Dorsolateral prefrontal cortex (tissue), 122 donors: ENCODE measurements at places on chromosomes 7 and 10.

DNA sequence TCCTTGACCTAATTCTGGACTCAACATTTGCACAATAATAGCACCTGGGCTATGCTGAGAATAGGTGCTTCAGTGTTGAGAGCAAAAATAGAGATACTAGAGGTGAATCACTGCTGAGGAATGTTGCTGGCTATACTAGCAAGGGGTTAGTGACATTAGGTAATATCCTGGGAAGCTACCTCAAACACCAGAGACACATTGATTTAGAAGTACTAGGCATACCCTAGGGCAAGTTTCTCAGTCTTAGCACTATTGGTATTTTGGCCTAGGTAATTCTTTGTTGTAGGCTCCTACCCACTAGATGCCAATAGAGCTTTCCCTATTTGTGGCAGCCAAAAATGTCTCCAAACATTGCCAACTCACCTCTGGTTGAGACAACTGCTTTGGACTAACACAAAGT, 484.0 kb upstream of the MBL2 start:
- DNase-seq: no peak

GRCh38 chr7:156659961-156660360, 19.4 kb downstream of the RNF32 start:
- DNase-seq: no peak

GRCh38 chr7:85564861-85565260, 378.0 kb upstream of the SEMA3D start:
- no peak for DNase-seq

GRCh38 chr10:69908124-69908523, 106.4 kb downstream of the COL13A1 start:
- DNase-seq: no peak

DNA sequence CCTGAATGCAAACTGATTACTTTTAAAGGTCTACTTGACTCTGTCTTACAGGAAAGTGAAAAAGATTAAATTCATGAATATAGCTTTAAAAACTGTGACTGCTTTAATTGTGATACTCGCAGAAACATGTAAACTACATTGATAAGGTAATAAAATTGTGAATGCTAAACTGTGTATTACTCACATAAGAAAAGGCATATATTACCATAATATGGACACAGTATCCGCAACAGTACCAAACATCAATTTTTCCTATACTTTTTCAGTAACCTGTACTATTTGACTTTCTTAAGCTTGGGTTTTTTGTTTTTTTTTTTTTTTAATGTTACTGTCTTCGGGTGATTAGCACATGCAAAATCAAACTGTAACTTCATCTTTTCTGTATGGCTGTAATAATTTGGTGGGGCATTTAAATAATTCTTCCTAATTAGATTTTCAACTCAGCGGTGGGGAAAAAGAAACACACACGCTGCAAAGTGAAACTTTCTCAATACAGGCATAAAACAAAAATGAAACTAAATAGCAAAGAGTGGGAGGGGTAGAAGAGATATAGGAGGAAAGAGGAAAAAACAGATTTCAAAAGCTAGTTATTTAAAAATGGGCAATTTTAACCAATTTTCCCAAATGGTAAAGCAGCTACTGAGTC, 23.2 kb downstream of the NT5C3A start:
- no peak for DNase-seq

- no peak for DNase-seq
These were observed 38.6 kb downstream of the IL6 start for GRCh38 chr7:22765609-22766008.

- no peak for DNase-seq
These were observed 71.1 kb upstream of the INSYN2A start for GRCh38 chr10:127267442-127267841.

- no peak for DNase-seq
These were observed 80.8 kb upstream of the COL1A2 start for GRCh38 chr7:94313926-94314325.

- no peak for DNase-seq
These were observed 1.8 kb downstream of the KCNIP2 start for GRCh38 chr10:101841826-101842225.

- peak; percentile 65 for DNase-seq
These were observed 757 bp downstream of the EIF3A start for GRCh38 chr10:119079599-119080520.
